HCEC 1CT (cell line): ENCODE measurements at places on chromosomes 5 and 9.

DNA sequence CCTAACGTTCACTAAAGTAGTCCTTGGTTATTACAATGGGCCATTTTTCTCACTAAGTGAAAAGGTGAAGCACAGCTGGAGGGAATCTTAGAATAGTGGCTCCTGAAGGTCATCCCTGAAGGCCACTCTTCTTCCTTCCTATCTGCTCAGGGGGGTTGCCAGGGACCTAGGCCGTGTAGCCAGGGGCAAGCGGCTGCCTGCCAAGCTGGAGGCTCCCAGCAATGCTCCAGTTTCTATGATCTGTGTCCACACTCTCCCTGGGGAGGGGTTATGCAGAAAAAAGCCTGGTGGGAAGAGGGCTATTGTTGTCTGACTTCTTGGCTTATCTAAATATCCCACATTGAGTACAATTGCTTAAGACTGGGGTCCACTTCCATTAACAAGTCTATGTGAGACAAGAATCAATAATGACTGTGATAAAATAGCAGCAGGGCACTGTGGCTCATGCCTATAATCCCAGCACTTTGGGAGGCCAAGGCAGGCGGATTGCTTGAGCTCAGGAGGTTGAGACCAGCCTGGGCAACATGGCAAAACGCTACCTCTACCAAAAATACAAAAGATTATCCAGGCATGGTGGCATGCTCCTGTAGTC lies 3.8 kb downstream of the NMRK1 start:
- no peak for DNase-seq

- no peak for DNase-seq
Observed at GRCh38 chr5:161851691-161852299, 3.9 kb downstream of the GABRA1 start.

- DNase-seq, result no peak
Observed at GRCh38 chr5:112238473-112238872, 180.6 kb downstream of the EPB41L4A start.

- DNase-seq, result no peak
Observed at GRCh38 chr5:10138395-10139057, 111.2 kb downstream of the ATPSCKMT start.

GRCh38 chr5:60024104-60024503 lies 130.6 kb upstream of the PDE4D start:
- no peak for DNase-seq

DNA sequence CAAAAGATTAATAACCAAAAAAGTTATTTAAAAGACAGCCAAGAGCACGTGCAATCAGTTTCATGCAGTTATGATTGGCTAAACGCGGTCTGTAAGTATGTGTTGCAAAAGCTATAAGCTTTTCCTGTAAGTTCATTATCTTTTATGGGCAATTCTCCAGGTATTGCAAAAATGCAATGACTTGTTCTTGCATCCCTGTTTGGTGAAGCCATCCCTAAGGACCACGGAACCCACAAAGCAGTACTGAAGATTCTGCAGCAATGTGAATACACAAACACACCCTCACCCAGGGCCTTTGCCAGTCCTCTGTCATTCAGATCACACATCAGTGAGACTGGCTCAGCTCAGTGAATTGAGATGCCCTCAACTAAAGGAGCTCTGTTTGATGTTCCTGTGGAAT lies 11.4 kb downstream of the GCNT4 start:
- DNase-seq, result peak; percentile 23

- no peak for DNase-seq
Observed at GRCh38 chr9:79809316-79809876, 237.6 kb downstream of the TLE4 start.

DNA sequence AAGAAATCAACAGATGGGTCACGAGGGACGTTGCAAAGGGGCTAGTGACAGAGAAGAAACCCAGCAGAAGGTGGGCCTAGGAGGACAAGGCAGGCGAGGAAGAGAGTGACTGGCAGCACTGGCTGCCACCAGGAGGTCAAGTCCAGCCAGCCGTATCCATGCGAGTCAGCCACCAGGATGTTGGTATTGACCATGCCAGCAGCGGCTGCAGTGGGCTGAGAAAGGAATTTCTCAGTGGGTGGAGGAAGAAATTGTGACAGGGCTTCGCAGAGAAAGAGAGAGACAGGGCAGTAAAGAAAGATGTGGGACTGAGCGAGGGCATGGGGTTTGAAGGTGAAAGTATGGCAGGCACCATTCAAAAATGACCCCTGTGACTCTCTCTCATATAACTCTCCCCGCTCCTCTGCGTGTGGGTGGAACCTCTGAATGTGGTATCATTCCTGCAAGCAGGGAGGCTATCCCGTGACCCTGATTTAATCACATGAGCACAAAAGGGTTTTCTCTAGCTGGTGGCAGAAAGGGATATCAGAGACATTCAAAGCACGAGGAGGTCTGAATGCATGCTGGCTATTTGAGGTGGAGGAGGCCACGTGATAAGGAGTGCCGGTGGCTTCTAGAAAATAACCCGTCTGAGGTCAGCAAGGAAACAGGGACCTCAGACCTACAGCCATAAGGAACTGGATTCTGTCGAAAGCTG lies 45.4 kb upstream of the FBXW11 start:
- DNase-seq, result no peak

DNA sequence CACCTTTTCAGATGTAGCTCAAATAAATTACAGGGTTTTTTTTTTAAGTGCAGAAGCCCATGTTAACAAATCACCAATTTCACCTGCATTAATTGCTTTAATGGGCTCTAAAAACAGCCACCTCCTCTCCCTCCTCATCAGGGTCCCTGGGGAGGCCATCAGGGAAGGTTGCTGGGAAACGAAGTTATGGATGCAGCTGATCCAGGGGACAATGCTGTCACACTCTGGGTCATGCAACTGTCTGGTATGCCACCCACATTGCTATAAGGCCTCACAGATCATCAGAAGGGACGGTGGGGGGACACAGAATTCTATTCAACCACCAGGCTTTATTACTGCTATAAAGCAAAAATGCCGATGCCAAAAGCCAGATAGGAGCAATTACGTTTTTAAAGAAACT lies 9.3 kb downstream of the WHRN start:
- no peak for DNase-seq

DNA sequence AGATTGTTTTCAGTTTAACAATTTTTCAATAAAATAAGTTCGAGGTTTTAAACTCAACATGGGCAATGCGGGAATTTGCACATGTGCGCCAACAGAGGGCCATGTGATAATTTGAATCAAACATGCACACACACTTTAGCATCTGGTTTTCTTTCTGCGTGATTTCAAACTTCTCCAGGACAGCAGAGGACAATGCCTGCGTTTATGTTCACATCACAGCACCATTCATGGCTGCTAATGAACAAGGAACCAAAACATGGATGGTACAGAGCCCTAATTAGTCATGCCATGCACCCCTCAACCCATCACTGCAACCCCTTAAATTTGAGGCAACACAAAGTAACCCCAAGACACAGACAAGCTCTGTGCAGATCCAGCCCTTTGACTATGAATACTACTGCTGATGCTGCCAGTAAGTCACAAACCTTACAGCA lies 2.8 kb downstream of the SHC3 start:
- DNase-seq, result peak; percentile 20

DNA sequence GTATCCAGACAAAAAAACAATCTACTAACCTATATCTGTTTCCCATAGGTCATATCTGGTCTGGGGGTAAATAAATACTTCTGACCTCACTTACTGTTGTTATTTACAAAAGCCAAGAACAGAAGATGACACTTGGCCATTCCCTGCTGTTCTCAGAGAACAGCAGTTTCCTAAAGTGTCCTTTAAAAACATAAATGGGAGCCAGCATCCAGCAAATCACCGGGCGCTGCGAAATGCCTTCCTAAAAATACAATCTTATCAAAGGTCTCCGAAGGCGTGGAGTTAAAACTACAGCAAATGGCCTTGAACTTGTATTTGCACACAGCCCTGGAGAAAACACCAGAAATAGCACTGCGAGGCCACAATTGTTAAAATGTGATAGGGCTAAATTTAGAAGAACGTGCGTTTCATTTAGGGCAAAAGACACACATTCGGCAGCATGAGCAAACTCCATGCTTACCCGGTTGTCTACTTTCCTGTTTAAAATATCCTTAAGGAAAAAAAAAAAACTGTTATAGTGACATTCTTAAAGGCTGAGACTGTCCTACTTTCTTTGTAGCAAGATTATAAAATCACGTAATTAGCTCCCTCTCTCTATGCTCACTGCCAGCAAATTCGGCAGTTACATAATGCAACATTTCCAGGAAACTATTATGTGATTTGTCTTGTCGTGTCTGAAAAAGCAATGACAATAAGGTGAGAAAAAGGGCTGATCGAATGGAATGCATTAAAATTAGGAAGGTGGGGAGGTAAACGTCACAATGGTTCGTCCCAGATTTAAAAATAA lies 1.5 kb downstream of the NFIL3 start:
- peak; percentile 31 for DNase-seq
